ENCODE measurements at places on chromosomes 7 and 10.

- no peak for DNase-seq
These were observed 22.2 kb upstream of the LYZL1 start for GRCh38 chr10:29266641-29267040.

DNA sequence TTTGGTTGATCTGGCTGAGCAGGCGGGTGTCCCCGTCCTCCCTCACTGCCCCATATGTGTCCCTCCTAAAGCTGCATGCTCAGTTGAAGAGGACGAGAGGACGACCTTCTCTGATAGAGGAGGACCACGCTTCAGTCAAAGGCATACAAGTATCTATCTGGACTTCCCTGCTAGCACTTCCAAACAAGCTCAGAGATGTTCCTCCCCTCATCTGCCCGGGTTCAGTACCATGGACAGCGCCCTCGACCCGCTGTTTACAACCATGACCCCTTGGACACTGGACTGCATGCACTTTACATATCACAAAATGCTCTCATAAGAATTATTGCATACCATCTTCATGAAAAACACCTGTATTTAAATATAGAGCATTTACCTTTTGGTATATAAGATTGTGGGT is 26.9 kb upstream of the TRIM56 start:
- DNase-seq = no peak

GRCh38 chr7:102005933-102006480 is 188.6 kb downstream of the CUX1 start:
- DNase-seq = no peak

DNA sequence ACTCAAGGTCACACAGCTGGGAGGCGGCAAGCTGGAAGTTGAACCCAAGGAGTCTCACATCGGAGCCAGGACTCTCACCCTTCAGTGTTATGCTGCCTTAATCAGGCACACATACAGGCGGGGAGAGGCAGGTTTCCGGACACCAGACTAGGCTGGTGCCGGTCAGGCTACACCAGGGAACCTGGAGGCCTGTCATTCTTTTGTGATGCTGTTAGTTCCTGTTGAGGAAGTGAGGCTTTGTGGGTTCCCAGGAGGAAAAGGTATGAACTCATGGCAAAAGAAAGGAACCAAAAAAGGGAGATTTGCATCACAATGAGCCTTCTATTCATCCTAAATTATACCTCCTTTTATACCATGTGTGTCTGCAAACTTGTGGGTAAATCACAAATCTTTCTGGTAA is 103.8 kb downstream of the TCF7L2 start:
- no peak for DNase-seq

DNA sequence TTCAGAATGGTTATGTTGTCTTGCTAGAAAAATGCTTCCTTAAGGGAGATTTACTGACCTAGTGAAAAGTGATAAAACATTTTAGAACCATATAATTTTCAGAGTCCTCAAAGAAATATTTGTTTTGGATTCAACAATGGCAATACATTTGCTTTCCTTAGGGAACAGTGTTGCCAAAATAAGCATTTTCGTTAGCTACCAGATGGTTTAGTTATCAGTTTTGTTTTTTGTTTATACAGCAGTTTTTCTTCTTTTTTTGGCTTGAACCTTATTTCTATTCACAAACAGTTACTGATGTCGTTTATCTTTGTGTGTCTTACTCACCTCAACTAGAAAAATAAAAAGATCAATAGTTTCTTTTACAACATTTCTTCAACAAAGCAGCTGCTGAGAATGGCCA is 48.6 kb downstream of the EXOC4 start:
- DNase-seq = no peak

GRCh38 chr10:43970717-43971116 is 322.0 kb upstream of the ZNF32 start:
- DNase-seq = no peak

All from AG04450 (cell line).